T-cell (primary cell): ENCODE measurements at places on chromosomes 7 and 10. TPM values are rescaled to one million over a fixed set of nuclear protein-coding genes. Genes with fewer than 3 reads are reported as not detected.

Gene HSPA12A
- 0.89 TPM for total RNA-seq

Gene OR13A1
- not detected for total RNA-seq

Gene FGL2
- total RNA-seq: 3.1 TPM

Gene NUTM2E
- total RNA-seq: 0.70 TPM

Gene PCLO
- 0.05 TPM for total RNA-seq

Gene PTPRE
- total RNA-seq: 23.2 TPM

Gene PDE6C
- total RNA-seq: not detected

Gene ZNF488
- not detected for total RNA-seq

Gene ZNF853
- total RNA-seq: 3.6 TPM

DNA sequence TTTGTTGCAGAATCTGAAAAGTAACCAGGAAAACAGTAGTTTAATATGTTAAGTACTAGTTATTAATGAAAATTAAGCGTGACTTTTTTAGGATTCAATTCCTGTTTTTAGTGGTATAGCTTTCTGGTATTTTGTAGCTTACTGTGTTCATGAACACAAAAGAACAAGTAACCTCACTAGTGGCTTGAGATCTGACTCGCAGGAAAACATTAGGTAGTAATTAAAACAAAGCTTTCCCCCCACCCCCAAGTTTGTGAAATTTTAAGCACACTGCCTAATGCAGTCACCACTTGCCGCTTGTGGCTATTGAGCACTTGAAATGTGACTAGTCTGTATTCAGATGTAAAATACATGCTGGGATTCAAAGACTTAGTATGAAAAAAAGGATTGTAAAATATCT is 102.5 kb upstream of the RPA3 start:
- H3K4me1 ChIP-seq: peaks cover 8% of the 10 kb centered on the region
- DNase-seq: no peak
- no peaks in the 10 kb centered on the region for H3K36me3 ChIP-seq

GRCh38 chr7:111931016-111931517 is 275.1 kb downstream of the DOCK4 start:
- H3K4me1 ChIP-seq: no peaks in the 10 kb centered on the region
- H3K36me3 ChIP-seq: no peaks in the 10 kb centered on the region
- H3K27me3 ChIP-seq: no peaks in the 10 kb centered on the region
- no peak overlapping the region for H3K4me3 ChIP-seq

- H3K27me3 ChIP-seq: no peaks in the 10 kb centered on the region
- H3K27ac ChIP-seq: no peak overlapping the region
- no peak overlapping the region for H3K4me3 ChIP-seq
- peaks cover 15% of the 10 kb centered on the region for H3K4me1 ChIP-seq
- no peaks in the 10 kb centered on the region for H3K36me3 ChIP-seq
- DNase-seq: no peak
Measured at GRCh38 chr10:47289921-47290320, 10.1 kb upstream of the GDF10 start.

DNA sequence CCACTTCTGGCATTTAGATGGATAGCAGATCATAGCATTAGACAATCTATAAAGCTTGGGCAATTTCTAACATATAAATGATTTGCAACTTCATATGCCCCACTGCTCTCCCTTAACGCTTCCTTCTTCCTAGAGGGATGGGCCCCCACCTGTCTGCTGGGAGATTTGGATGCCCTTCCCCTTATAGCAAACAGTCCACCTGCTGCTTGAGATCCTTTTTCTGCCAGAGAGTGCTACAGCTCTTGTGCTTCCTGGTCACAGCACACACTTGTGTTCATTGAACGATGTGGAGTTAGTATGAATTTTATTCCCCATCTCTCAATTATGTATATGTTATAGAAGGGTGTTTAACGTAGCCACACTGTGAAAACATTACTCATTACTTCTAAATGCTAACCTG is 10.4 kb upstream of the PCGF5 start:
- no peak overlapping the region for H3K4me3 ChIP-seq
- no peak for DNase-seq
- no peaks in the 10 kb centered on the region for H3K27me3 ChIP-seq
- peaks cover 12% of the 10 kb centered on the region for H3K4me1 ChIP-seq
- H3K36me3 ChIP-seq: no peaks in the 10 kb centered on the region

GRCh38 chr10:33112831-33113455 is 154.9 kb upstream of the ITGB1 start:
- no peaks in the 10 kb centered on the region for H3K27me3 ChIP-seq
- no peak overlapping the region for H3K4me3 ChIP-seq
- H3K4me1 ChIP-seq: peaks cover 80% of the 10 kb centered on the region

GRCh38 chr7:90216080-90216674 is 4.6 kb downstream of the STEAP2 start:
- DNase-seq: no peak
- H3K36me3 ChIP-seq: no peaks in the 10 kb centered on the region
- H3K4me1 ChIP-seq: no peaks in the 10 kb centered on the region

- H3K36me3 ChIP-seq: no peaks in the 10 kb centered on the region
- H3K27ac ChIP-seq: no peak overlapping the region
- H3K4me1 ChIP-seq: peaks cover 4% of the 10 kb centered on the region
- no peaks in the 10 kb centered on the region for H3K27me3 ChIP-seq
- no peak for DNase-seq
Measured at GRCh38 chr10:11451640-11452260, 159.7 kb downstream of the USP6NL start.

- no peak for DNase-seq
- H3K36me3 ChIP-seq: no peaks in the 10 kb centered on the region
- no peaks in the 10 kb centered on the region for H3K27me3 ChIP-seq
- no peak overlapping the region for H3K4me3 ChIP-seq
- no peaks in the 10 kb centered on the region for H3K4me1 ChIP-seq
Measured at GRCh38 chr7:130351791-130352090, 7.1 kb downstream of the CPA5 start.

DNA sequence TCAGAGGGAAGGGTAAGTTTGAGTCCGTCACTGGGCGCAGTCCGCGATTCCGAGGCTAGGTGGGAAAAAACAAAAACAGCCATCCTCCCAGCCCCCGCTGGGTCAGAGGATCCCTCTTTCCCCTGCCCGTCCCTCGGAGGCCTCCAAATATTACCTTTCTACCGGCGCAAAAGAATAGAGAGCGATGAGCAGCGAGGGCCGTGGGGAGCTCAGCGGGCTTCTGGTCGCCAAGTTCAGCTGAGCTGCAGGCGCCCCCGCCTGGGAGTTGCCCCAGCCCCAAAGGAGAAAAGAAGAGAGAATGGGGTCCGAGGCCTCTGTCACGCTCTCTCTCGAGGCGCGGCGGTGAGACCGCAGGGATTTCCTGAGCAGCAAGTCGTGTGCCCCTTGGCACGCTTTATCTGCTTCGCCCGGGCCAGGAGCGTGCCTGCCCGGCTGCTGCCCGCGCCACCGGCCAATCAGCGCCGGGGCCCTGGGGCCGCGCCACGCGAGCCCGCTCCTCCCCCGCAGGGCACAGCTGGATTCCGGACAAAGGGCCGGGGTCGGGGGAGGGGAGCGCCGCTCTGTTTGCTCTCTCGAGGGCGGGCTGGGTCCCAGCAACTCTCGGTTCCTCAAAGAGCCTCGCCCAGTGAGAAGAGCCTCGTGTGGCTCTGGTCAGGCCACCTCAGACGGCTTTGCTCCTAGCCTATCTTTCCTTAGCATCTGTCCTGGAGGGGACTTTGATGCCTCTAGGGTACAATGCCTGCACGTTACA is at the start of gene NEUROG3:
Gene NEUROG3, minus strand, starts transcription at position 367 of the 751 bp plus-strand sequence. CDS start 379 bp downstream, outside the sequence.
- peaks cover 99% of the 10 kb centered on the region for H3K27me3 ChIP-seq
- DNase-seq: no peak
- no peak within 1 kb of the TSS for H3K27ac ChIP-seq
- peak within 1 kb of the TSS; percentile 55 for H3K4me3 ChIP-seq
- H3K36me3 ChIP-seq: no peaks in the 10 kb centered on the region
- no peaks in the 10 kb centered on the region for H3K4me1 ChIP-seq

DNA sequence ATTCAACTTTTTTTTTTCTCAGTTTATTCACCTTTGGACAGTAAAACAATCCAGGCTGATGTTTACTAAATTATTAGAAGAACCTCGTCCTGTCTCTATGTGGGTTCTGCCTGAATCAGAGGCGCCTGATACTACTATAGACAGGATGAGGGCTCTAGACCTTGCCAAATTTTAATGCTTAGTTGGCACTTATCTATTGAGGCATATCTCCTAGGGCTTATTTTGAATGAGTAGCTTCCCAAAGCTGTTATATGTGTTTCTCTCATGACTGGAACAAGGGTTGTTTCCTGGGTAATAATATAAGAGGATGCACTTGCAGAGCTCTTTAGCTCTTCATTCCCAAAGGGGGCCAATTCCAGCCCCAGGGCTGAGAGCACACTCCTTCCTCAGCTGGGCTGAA is 23.6 kb downstream of the HECW1 start:
- no peaks in the 10 kb centered on the region for H3K36me3 ChIP-seq
- DNase-seq: no peak
- H3K4me3 ChIP-seq: no peak overlapping the region
- H3K27me3 ChIP-seq: no peaks in the 10 kb centered on the region
- H3K4me1 ChIP-seq: no peaks in the 10 kb centered on the region

GRCh38 chr7:5670183-5670935 is 111.1 kb downstream of the RNF216 start:
- no peaks in the 10 kb centered on the region for H3K27me3 ChIP-seq
- DNase-seq: no peak
- H3K4me3 ChIP-seq: no peak overlapping the region

DNA sequence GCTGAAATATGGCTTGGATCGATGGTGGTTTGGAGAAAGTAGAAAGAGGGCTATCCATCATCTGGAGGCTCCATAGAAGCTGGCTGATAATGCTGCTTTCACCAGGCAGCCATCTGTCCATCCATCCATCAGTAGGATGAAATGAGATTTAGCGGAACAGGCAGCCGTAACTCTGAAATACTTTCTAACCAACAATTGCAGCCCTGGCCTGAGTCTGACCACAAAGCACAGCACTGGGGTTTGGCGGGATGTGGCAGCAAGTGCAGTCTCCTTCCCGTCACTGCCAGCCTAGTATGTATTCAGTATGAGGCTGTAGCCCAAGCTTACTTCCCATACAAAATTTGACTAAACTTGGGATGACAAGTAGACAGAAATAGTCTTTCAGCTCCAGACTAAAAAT is 38.0 kb downstream of the R3HCC1L start:
- H3K27me3 ChIP-seq: no peaks in the 10 kb centered on the region
- no peak overlapping the region for H3K4me3 ChIP-seq
- no peaks in the 10 kb centered on the region for H3K36me3 ChIP-seq

DNA sequence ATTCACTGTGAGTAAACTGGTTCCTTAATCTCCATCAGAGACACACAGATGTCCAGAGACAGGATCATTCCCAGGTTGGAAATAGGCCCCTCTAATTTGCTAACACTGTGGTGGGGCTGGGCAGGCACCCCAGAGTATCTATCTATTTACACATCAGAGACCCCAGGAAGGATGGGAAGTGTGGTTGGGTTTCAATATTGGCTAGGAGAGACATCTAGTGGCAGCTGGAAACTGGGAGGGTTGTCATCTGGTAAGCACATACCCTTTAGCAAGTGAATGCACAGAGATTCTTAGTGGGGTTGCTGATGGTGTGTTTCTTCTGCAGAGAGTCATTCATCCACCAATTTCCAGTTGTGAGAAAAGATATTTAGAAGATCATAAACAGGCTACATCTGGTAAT is 36.0 kb upstream of the NRG3 start:
- H3K4me1 ChIP-seq: no peaks in the 10 kb centered on the region
- no peak for DNase-seq
- no peak overlapping the region for H3K27ac ChIP-seq

DNA sequence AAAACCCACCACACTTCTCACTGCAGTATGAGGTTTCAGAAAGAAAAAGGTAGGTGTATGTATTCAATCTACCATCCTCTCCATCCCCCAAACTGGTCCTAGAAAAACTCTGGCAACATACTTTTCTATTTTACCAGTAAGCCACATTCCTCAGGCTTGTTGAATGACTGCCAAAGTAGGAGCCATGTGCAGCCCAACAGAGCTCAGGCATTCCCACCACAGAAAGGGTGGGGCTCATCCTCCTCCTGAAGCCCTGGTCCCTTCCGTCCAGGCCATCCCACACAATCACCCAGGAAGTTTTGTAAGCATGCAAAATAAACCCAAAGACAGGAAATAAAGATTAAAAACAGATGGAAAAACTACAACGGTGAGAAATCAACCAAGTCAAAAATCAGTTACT is 57.2 kb downstream of the MAD1L1 start:
- DNase-seq: no peak
- H3K27me3 ChIP-seq: no peaks in the 10 kb centered on the region
- H3K4me3 ChIP-seq: no peak overlapping the region
- no peak overlapping the region for H3K27ac ChIP-seq

DNA sequence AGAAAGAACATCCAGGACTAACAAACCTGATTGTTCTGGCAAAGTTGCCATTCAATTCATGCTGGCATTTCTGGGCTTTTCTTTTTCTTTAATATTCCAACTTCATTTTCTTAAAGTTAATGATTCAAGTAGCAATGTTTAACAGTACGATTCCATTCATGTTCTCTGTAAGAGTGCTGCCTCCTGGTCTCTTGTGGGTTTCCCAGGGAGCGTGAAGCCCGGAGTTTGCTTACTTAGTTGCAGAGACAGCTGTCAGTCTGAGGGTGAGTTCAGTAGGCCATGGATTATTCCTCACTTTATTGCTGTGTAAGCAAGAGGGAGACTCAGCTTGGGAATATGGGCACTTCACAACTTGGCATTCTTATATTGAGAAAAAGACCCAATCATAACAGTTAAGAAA is 142.2 kb downstream of the TWIST1 start:
- H3K36me3 ChIP-seq: no peaks in the 10 kb centered on the region
- no peak overlapping the region for H3K4me3 ChIP-seq
- H3K4me1 ChIP-seq: no peaks in the 10 kb centered on the region
- DNase-seq: no peak

GRCh38 chr10:96440361-96441292 is 73.1 kb downstream of the TLL2 start:
- H3K27ac ChIP-seq: no peak overlapping the region
- DNase-seq: no peak
- no peaks in the 10 kb centered on the region for H3K36me3 ChIP-seq
- H3K4me3 ChIP-seq: no peak overlapping the region

DNA sequence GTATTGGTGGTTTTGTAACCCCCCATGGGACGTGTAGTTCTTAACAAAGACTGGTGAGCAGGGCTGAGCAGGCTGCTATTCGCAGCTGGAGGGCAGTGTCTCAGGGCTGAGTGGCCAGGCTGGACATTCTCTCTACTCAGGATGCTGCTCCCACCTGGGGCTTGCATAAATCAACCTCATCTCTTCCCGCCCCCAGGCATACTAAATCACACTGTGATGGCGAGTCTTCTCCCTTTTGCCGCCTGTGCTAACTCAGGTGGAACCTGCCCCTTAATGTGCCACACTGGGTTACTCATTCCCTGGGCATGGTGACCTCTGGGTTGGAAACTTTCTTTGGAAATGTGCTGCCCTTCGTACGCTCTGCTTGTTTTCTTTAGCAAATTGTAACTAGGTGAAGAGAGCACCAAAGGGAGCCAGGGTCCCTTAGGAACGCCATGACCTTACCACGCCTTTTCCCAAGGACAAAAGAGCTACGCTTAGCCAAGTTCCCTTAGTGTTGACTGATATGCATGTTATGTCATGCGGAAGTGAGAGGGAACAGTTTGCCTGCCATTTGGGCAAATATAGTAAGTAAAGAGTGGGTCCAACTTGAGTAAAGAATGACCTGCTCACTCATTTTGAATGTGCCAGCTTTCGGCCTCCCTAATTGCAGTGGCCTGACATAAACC is 40.4 kb upstream of the COBL start:
- no peaks in the 10 kb centered on the region for H3K27me3 ChIP-seq
- DNase-seq: no peak
- no peaks in the 10 kb centered on the region for H3K36me3 ChIP-seq
- no peaks in the 10 kb centered on the region for H3K4me1 ChIP-seq
- no peak overlapping the region for H3K27ac ChIP-seq

GRCh38 chr10:24664991-24665390 is 58.7 kb downstream of the ARHGAP21 start:
- H3K27ac ChIP-seq: no peak overlapping the region
- no peaks in the 10 kb centered on the region for H3K4me1 ChIP-seq
- DNase-seq: no peak
